ENCODE measurements at places on chromosomes 13 and 19.

DNA sequence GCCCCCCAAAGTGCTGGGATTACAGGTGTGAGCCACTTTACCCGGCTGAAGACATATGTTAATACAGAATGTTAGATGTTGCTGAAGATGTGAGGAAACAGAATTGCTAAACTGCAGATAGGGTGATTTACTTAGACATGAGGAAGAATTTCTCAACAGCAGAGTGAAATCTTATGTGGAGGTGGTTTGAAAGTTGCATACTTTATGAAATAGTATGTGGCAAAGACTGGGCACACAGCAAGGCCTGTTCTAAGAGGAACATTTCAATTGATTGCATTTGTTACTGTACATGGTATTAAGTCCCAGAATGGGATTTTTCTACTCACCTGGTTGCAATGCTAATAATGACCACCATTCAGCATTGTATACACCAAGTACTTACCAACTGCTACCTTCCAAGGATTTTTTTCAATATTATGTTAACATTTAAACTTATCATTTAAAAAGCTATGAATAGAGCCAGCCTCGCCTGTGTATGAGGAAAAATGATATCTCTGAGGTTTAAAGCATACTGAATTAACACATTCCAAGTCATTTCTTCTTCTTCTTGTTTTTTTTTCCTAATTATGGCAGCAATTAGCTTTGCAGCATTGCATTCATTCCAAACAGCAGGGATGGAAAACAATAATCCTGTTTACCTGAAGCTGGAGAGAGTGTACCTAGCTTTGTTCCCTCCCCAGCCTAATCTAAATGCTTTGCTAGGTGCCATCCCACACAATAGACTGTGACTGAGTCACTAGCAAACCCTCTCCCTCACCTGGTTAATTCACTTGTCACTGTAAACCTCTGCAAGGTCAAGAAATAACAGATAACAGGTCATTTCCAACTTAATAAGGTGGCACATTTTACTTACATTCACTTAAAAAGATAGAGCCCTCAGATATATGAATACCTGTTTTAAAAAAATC is 19.4 kb upstream of the KLF5 start:
- no peak for DNase-seq

DNA sequence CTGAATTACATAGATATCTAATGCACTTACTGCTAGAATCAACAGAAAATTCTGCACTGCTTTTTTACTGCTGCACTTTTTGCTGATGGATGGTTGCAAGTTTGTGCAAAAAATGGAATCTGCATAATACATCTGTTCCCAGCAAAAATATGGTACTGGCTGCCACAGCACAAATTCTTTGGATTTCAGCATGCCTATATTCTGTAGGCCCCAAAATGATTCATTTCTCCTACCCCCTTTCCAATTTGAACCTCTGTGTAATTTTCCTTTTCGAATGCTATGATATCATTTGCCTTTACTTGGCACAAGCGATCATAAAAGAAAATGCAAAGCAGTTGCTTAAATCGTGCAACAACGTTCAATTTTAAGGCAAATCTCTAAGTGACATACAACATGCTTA is 524.2 kb upstream of the NBEA start:
- DNase-seq: no peak

GRCh38 chr13:102487330-102487729 is 85.5 kb upstream of the FGF14 start:
- no peak for DNase-seq

DNA sequence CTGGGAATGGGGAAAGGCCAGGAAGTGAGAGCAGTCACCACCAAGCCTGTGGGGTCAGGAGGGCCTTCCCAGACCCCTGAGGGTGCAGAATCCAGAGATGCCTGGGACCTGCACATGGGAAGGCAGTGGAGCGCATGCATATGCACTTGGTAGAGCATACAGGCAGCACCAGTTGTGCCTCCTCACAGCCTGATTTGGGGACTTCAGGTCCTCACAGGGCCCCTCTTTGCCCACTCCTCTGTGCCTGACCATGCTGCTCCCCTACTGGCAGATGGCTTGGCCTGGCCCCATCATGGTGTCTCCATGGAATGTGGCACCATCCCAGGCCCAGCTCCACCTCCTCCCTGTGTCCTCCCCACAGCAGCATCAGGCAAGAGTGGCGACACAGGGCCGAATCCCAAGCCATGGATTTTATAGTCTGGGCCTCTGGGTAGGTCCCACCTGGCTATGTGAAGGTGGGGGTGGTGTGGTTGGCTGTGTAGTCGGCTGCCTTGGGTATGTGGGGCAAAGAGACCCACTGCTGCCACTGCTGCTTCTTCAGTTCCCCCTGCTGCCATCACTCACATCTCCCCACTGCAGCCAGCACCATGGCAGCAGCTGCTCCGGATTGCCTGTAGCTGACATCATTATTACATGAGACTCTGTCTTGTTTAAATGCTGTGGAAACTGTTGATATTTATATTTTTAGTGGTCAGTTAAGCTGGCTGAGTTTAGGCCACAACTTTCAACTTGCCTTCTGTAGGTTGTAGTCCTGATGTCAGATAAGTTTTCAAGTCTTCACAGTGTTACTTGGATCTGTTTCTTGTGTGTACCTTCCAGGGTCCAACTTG is 247.0 kb downstream of the GPC6 start:
- no peak for DNase-seq

- DNase-seq: peak; percentile 40
Observed at GRCh38 chr13:110471156-110471832, 90.2 kb downstream of the RAB20 start.

GRCh38 chr19:14150041-14150769 is 13.8 kb upstream of the ASF1B start:
- no peak for DNase-seq

DNA sequence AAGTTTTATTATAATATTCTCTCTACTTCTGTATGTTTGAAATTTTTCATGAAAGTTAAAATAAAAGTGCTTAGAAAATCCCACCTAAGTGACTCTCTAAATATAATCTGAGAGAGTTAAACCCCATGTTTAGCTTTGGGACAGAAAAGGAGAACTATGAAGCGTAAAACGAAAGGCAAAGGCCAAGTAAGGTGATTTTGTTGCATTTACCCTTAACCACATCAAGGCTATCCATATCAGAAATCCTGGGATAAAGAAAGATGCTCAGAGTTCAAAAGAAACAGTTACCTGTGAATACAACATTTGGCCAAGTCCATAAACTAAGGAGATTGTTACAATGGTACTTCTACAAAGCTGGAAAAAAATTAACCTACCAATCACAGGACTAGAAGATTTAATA is 31.3 kb downstream of the UBL3 start:
- DNase-seq: no peak

DNA sequence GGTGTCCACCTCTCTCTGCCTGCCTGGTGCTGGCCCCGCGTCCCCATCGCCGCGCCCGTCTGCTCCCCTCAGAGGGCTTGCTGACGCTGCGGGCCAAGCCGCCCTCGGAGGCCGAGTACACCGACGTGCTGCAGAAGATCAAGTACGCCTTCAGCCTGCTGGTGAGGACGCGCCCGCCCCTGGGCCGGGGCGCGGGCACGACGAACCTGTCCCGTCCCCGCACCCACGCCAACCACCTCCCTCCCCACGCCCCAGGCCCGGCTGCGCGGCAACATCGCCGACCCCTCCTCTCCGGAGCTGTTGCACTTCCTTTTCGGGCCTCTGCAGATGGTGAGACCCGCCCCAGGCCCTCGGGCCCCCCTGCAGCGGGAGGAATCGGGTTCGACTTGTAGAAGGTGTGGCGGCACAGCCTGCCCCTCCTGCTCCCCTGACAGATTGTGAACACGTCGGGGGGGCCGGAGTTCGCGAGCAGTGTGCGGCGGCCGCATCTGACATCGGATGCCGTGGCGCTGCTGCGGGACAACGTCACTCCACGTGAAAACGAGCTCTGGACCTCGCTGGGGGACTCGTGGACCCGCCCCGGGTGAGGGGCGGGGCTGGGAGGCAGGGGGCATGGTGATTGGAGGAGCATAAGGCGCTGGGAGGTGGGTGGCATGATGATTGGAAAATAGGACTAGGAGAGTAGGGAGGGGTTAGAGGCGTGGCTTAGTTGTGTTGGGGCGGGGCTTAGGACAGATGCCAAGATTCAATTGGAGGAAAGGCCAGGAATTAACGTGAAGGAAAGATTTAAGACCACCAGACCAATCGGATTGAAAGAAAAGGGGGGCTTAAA is 6.6 kb downstream of the EPS8L1 start:
- no peak for DNase-seq

- no peak for DNase-seq
Observed at GRCh38 chr19:46718934-46719622, 2.2 kb upstream of the PRKD2 start.

GRCh38 chr19:42508892-42509444 is 19.3 kb downstream of the CEACAM1 start:
- DNase-seq: no peak

- no peak for DNase-seq
Observed at GRCh38 chr13:29922896-29923295, 72.5 kb upstream of the UBL3 start.

DNA sequence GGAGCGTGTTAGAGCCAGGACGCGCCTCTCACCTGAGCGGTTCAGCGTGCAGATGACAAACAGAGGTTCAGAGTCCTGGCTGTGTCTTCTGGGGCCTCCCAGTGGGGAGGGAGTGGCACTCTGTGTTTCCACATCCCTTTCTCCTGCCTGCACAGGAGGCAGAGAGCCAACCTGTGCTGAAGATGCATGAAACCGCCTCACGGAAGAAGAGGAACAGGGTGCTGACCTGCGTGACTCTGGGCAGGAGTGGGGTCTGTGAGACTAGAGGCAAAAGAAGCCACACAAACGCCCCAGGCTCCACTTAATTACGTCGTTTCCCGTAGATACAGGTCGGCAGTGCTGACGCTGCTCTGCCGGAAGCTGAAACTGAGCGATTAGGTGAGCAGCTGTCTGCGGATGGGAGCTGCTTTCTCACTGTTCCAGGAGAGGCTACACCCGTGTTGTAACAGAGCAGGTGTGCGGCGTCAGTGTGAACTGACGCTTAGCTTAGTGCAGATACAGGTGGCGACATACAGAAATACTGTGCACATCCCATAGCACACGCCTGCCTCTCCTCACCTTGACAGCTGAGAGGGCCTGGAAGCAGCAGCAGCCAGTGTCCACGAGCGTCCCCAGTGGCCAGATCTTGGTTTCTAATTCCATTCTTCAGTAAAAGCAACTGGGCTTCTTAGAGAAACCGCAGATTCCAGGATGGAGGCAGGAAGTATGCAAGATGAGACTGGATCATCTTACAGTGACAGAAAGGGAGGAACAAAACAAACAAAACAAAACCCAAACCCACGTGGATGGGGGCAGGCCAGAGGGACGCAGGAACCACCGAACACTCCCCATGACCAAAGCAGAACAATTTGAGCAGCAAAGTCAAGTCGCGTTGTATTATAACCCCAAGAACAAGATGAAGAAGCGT is 37.7 kb upstream of the MCF2L start:
- DNase-seq: no peak

- DNase-seq: no peak
Observed at GRCh38 chr13:62035981-62036380, 620.3 kb upstream of the PCDH20 start.

GRCh38 chr13:41916173-41916954 is 44.5 kb downstream of the VWA8 start:
- peak; percentile 7 for DNase-seq

DNA sequence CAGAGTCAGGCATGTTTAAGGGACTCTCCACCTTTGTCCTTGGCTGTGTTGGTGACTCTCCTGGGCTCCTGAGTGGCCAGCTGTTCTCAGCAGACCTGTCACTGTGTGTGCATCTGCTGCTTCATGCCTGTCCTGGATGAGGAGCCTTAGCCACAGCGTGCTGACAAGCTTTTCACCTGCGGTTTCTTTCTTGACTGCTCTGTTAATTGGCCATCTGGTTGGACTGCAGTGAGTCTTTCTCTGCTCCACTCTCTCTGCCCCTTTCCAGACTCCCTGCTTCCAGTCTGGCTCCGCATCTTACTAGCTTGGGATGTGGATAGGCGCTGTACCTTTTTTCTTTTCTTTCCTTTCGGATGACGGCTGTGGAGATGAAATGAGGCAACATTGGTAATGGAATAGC is 38.8 kb downstream of the POLR1D start:
- DNase-seq: no peak

- DNase-seq: no peak
Observed at GRCh38 chr13:52461265-52461664, 6.0 kb downstream of the CKAP2 start.

- DNase-seq: no peak
Observed at GRCh38 chr19:29119590-29119989, 93.4 kb downstream of the UQCRFS1 start.

DNA sequence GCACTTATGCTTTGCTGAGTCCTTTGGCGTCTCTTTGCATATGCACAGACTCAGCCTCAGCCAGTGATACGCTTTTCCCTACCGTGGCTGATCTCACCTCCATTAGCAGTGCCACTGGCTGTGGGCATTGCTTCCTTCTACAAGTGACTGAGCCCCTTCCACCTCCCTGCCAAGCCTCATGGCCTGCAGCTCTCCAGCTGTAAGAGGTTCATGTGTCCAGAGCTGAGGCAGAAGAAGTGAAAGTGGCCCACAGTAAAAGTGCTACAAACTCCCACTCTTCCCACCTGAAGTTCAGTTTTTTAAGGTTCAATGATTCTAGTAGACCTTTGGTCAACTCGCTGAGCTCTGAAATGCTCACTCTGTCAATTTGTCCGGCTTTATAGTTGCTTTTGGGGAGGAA is 44.7 kb downstream of the SMARCA4 start:
- peak; percentile 17 for DNase-seq

DNA sequence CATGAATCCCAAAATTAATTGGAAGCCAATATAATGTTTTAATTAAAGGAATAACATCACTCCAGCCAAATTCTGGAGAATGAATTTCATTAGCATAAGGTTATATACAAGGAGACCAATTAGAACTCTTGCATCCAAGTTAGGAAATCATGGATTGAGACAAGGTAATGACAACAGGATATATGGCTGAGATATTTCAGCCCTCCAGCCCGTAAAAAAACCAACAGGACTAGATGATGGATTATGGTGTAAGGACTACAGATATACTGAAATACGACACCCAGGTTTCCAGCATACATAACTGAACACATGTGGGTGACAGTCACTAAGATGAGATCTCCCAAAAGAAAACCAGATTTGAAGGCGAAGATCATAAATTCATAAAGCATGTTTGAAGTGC is 56.5 kb downstream of the TSC22D1 start:
- DNase-seq: no peak

GRCh38 chr13:28856287-28856686 is 36.1 kb downstream of the MTUS2 start:
- no peak for DNase-seq
